CD4-positive, alpha-beta T cell treated with Interleukin-17A for 4 hours (primary cell): ENCODE measurements at places on chromosomes 3 and 15.

- no peak for DNase-seq
Observed at GRCh38 chr15:100613208-100613607, 10.8 kb downstream of the ASB7 start.

GRCh38 chr3:976006-976405 lies 116.8 kb upstream of the CNTN6 start:
- no peak for DNase-seq

DNA sequence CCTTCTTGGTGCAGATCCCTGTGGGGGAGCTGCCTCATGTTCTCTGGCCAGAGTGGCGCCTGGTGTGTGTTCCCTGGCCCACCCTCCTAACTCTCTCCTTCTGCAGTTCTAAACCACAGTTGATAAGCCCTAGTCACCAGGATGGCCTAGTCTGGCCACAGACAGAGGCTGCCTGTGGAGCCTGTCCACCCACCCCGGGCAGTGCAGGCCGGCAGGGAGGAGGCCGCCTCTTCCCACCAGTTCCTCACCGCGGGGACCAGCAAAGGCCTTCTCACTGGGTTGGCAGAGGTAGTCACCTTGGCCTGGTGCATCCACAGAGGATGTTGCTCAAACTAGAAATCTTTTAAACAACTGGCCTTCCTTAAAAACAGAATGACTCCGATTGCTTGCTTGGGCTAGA lies 276.4 kb upstream of the TTC14 start:
- no peak for DNase-seq

GRCh38 chr15:94844538-94845389 lies 613.4 kb downstream of the MCTP2 start:
- DNase-seq, result no peak

GRCh38 chr3:32814361-32814760 lies 3.4 kb upstream of the TRIM71 start:
- no peak for DNase-seq

DNA sequence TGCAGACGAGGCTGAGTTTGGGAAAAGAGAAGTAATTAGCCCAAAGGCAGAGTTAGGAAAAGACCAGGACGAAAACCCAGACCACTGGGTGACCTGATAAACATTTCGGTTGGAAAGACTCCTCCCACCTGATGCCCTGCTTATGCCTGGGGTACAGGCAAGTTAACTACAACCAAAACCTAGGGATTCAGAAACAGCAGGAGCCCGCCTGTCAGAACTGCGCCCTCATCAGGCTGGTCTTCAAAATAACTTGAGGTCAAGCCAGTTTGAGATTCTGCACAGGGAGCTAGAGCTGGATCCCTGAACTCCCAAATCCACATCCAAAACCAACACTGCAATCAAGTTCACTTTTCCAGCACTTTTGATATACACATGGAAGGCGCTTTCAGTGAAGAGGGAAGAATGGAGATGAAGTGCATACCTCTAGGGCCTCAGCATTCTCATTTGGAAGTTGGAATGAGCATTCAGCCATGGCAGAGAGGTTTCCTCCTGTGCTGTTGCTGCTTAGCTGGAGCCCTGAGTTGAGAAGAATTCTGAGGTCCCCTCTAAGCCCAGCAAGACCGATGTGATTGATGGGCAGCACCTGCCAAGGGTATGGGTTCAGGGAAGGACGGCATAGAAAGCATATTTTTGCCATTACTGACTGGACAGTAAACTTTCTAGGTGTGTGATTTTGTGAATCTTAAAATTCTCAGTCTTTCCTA lies 11.6 kb downstream of the TSEN2 start:
- no peak for DNase-seq

DNA sequence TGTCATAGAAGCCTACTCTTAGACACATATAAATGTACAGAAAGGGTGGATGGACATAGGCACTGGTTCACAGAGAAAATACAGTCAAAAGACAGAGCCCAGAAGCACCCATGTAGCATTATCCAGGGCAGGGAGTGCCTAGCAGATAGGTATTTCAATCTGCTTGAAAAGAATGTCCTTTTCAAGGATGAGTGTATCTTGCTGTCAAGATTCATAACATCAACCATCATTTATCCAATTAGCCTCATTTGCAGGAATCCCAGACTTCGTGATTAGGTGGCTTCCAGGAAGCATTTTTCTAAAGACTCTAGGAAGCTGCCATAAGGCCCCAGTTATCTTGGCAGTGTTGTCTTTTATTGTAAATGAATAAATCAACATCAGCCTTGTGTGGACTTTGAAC lies 55.6 kb downstream of the SCN11A start:
- no peak for DNase-seq

DNA sequence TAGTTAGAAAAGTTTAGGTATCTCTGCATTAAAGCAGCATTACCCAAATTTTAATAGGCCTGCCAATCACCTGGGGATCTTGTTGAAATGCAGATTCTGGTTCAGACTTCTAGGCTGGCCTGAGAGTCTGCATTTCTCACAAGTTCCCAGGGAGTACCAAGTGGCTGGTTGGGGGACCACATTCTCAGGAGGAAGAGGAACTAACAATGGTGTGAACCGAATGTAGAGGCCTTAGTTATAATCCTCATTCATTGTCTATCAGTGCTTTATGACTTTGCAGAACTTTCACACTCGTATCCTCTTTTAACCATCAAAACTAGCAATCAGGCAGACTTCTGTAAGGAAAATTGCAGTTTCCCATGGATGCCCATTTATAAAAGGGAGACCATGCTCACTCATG lies 38.2 kb upstream of the UBE2E1 start:
- DNase-seq, result no peak

DNA sequence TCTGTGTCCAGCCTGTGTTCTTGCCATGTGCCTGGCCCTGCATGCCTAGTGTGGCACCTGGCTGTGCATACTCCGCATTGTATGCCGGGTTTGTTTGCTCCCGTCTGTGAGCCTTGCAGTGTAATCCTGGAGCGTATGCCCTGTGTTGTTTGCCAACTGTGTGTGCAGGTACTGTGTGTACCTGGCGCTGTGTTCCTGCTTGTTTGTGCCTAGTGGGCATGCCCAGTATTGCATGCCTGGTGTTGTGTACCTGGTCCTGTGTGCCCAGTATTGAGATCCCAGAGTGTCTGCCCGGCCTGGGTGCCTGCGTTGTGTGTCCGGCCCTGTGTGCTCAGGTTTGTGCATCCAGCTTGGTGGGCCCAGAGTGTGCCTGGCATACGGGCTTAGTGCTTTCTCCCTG lies 54.5 kb upstream of the CHRNA7 start:
- no peak for DNase-seq

DNA sequence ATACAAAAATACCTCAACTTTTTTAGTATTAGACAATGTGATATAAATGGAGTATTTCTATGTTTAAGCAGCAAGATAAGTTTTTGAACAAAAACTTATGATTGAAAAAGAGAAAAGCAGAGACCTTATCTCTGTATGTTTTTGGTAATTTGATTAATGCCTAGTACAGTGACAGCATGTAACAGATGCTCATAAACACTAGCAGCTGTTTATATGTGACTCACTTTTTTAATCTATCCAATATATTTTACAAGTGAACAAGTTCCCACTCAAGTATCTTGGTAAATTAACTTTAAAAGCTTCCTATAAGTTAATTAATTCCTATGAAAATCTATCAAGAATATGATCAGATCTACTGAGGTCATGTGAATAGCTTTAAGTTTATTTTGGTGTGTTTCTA lies 55.1 kb downstream of the NGLY1 start:
- no peak for DNase-seq

DNA sequence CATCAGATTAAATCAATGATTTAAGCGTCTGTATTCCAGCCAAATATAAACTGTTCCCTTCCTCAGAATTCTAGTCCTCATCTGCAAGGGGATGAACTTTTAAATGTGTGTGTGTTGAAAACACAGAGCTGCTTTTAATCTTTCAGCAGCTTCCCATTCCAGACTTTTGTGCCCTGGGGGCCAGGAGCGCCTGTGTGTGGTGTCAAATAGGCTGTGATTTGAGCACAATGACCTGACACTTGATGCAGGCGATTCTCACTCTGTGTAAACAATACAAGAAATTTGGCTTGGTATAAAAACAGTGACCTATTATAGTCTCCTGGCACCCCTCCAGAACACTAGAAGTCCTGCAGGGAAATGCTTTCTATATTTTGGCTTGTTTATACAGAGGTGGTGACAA lies 274.6 kb upstream of the ROPN1 start:
- DNase-seq, result no peak
